ENCODE measurements at places on chromosomes 4 and X.

DNA sequence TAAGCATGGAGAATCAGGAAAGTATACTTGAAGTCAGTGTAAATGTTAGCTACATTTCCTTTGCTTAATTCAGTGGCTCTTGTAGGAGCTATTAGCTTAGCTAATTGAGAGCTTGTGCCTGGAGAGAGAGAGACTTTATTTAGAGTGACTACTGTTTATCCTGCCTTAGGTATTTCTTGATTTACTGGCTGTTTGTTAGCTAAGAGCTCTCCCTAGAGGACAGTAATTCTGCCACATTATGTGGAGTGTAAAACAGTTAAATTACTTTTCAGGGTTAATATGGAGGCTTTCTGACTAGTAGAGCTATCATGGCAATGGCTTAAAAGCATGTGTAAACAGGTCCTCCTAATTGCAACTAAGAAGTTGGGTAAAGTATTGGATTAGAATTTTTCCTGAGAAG is 306.5 kb upstream of the TECRL start:
- no peak for DNase-seq

DNA sequence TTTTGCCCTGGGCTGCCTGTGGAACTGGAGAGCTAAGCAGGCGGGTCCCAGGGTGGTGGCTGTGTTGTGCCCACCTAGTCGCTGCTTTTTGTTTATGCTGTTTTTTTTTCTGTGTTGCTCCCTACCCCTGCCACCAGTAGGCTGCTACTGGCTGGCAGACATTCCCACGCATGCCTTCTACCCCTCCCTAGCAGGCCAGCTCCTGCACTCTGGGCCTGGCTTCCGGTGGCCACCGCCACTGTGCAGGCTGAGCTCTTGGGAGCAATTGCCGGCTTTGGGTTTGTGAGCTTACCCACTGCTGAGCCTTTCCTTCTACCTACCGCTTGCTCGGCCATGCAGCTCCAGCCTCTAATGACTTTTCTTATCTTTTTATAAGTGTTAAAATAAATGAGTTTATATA is 57.6 kb downstream of the RBM46 start:
- no peak for DNase-seq

DNA sequence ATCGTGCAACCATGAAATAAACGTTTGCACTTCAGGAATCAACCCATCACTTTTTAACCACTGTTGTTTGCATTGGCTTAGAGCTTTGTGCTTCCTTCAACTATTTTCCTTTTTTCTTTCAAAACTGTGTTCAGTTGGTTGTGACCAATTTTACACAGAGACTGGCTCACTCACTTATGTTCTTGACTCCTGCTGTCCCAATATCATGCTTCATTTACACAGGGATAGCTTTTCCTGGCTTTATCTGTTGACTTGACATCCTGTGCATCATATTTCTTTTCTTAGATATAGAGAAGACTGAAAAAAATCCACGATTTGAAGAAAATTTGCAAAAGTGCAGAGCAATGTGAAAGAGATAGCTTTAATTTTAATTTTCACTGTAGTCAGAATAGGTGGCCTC is 38.8 kb downstream of the REPS2 start:
- no peak for DNase-seq

DNA sequence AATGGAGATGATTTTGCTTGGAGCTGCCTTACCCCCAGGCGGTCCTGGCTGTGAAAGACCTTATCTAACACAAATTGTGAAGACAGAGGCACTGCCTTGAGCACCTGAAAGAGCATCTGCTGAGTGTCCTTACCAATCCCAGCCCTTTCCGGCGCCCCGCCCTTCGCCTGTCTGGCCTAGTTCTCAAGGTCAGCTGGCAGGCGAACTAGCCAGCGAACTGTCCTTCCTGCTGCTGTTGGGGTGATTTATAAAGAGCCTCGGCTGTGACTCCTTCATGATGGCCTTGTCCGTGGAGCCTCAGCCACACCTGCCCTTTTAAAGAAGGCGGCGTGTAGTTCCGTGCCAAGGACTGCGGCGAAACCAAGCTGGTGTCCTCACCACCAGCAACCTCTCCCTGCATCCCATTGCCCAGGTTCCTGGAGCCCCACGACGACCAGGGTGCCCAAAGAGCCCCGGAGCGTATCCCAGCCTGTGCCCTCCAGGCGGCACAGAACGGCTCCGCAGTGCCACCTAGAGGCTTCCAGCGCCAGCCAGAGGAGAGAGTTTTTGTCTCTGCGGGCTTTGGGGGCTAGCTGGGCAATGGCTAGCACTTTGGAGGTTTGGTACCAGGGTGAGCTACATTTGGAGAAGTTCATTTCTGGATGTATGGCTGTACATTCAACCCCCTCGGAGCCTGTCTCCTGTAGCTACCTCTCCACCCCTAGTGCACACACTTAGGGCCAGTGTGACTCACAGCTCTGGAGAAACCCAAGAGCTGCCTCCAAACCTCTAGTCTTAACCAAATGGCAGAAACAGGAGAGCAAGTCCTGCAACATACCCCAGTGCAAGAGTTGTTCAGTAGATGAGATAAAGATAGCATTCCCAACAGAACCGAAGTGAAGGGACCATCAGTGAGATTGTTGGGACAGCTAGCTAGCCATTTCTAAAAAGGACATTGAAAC is 36.8 kb upstream of the VMA21 start:
- DNase-seq, result no peak

DNA sequence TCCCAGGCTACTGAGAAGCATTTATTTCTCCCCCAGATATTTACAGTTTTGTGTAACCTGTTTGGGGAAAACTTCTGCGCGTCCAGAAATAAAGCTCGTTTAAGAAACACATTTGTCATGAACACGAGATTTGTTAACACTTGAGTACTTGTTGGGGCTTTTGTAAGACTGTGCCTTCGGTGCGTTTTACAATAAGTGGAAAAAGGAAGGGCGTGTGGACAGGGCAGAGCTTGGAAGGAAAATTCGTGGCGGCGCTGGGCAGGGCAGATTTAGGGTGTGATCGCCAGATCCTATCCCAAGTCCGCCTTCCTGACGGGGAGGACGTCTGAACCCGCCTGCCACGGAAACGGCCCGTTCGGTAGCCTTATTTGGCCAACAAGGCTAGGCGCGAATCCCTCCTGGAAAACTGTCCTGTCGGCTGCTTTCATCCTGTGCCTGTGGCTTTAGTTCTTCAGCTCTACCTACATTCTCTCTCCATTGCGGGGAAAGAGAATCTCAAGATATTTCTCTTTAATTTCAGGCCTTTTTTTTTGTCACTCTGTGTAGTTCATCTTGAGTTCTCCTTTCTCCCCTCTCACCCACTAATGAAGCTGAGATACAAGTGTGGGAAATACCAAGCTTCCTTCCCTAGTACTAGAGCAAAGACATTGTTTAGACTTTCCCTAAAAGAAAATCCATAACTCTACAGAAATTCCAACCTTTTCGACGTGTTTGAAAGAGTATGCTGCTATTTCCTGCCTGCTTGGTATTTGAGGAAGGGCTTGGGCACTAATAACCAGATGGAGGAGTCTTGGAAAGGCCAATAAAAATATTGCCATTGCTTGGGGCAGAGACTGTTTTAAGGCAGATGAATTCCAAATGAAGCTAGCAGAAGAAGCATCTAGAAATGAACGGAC is 982 bp downstream of the PDLIM5 start:
- DNase-seq, result no peak

GRCh38 chr4:84681486-84682274 is 98.8 kb downstream of the CDS1 start:
- DNase-seq, result no peak

- DNase-seq, result no peak
These were observed 71.4 kb upstream of the GPM6B start for GRCh38 chrX:13888284-13888683.

- no peak for DNase-seq
These were observed 904 bp downstream of the F11 start for GRCh38 chr4:186266729-186267456.

- DNase-seq, result no peak
These were observed 47.3 kb downstream of the STIM2 start for GRCh38 chr4:26907731-26908599.

DNA sequence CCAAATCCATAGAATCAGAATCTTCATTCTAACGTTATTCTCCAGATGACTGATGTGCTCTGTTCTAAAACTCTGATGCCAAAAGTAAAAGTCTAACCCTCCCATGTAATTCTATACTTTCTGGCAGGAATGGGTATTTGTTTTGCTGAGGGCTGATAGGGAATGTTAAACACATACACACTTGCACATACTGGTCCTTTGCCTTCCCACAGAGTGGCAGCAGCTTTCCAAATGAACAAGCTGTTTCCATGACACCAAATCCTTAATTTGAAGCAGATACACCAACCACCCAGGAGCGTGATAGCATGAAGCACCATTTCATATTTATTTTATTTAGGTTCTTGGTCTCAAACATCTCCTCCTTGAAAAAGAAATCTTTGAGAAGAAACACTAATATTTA is 155.5 kb upstream of the PRDX4 start:
- DNase-seq, result no peak

- no peak for DNase-seq
These were observed 186.3 kb downstream of the PPP3CA start for GRCh38 chr4:101160792-101161592.

GRCh38 chrX:151680805-151681204 is 14.5 kb upstream of the PRRG3 start:
- no peak for DNase-seq

DNA sequence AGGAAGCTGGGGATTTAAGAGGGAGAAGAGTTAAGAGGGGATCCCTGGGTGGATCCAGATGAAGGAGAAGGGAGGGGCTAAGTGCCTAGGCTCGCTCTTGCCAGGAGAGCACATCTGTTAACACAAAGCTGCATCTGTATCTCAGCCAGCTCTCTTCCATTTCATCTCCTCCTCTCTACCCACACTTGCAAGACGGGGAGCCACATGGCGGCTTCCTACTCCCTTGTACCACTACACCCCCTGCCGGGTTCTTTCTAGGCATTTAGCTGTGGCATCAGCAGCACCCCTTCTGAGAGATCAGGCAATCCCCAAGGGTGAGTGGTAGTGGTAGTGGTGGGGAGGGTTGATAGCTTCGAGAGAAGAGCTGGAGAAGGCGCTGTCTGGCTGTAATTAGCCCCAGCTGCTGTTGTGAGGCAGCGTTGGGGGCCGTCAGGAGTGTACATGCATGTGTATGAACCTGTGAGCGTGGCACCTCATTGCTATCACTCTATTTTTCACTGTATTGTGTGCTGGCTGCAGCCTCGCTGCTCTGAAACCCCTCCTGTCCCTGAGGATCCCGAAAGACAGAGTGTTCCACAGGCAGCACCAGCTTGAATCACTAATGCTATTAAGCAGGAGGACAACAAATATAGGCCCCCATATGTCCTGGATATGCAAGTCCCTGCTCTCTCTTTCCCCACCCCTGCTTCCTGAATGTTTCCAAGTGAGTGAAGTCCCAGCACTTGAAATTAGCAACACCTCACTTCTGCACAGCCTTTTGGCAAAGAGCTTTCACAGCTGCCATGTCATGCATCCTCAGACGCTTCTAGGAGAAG is 73.7 kb downstream of the RTL9 start:
- DNase-seq, result no peak

DNA sequence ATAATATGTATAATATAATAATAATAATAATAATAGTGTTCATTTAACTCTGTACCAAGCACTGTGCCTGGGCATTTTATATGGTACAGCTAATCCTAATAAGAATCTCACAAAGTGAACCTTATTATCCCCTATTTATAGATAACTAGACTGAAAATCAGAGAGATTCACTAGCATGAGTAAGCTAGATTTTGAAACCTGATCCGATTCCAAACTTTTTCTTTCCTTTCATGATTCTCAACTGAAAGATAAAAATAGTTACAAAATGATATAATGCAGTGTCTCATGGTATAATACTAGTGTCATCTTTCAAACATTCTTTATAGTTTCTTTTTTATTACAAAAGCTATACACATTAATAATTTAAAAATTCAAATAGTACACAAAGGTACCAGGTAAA is 55.9 kb upstream of the RNF128 start:
- no peak for DNase-seq

- no peak for DNase-seq
These were observed 87.2 kb downstream of the MAPK10 start for GRCh38 chr4:86272669-86273068.

DNA sequence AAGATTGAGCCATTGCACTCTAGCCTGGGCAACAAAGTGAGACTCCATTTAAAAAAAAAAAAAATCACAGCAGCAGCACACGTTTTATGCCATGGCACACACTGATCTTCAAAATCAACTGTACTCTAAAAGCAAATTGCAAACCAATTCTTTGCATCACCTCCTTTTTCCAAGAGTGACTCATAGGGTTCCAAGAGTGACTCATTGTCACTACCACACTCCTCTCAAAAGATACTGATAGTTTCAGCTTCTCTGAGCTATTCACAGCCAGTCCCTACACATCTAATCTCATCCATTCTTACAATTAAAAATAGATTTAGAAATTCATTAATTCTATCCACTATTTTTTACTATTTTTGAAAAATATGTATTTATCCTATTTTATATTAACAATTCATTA is 1494.9 kb upstream of the AGA start:
- no peak for DNase-seq

DNA sequence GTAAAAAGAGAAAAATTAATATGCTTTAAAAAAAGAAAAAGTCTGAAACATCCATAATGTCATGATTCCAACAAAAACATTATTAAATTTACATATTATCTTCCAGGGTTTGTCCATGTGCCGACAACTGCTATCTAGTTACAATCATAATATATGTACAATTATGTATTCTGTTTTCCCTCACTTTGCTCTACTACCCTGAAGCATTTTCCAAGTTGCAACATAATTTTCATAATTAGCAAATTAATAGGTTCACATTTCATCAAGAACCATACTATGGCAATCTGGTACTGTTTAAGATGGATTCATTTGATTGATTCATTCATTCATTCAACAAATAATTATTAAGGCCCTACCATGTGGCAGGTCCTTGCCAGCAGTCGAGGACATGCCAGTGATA is 128.9 kb upstream of the LEF1 start:
- DNase-seq, result no peak

DNA sequence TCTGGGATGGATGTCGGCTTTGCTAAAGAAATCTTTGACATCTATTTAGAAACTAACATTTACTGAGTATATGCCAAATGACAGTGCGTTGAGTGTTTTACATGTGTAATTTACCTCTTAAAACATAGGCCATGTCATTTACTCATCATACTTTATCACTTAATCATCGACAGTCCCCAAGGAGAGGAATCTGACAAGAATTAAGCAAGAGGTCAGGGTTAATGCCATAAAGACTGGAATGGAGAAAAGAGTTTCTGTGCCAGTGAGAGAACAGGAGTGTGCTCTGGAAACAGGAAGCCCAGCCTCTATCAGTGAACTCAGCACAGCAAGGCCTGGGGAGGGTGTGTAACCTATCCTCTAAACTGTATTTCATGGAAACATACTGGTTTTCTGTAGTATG is 28.0 kb upstream of the AMOT start:
- DNase-seq, result no peak

- no peak for DNase-seq
These were observed 726.7 kb downstream of the C4orf33 start for GRCh38 chr4:129822701-129823100.

DNA sequence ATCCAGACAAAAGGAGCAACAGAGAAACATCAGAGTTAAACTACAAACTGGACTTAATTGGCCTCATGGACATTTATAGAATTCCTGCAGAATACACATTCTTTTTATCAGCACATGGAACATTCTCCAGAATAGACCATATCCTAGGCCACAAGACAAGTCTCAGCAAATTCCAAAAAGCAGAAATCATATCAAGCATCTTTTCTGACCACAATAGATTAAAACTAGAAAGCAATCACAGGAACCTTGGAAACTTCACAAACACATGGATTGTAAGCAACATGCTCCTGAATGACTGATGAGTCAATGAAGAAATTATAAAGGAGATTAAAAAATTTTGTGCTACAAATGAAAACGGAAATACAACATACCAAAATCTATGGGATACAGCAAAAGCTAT is 526.7 kb downstream of the PCDH7 start:
- DNase-seq, result no peak

Data from iPS DF 6.9 (cell line).